WTC11 (cell line): ENCODE measurements at places on chromosomes 16 and 17.

GRCh38 chr16:78915811-78916345, 684.7 kb downstream of the MAF start:
- DNase-seq, result no peak

DNA sequence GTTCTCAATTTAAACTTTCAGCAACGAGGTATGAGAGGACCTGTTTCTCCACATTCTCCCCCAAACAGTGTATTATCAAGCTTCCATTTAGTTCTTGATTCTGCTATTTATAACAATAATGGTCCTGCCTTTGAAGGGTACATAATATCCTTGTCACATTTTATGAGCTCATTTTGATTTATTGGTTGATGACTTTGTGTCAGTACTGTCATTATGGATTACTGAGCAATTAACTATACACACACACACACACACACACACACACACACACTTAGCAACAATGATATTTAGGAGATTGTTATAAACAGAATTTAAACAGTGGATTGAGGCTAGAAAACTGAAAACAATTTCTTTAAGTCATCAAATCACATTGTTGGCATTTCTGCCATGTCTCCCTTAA, 7.0 kb downstream of the TMIGD1 start:
- no peak for DNase-seq

DNA sequence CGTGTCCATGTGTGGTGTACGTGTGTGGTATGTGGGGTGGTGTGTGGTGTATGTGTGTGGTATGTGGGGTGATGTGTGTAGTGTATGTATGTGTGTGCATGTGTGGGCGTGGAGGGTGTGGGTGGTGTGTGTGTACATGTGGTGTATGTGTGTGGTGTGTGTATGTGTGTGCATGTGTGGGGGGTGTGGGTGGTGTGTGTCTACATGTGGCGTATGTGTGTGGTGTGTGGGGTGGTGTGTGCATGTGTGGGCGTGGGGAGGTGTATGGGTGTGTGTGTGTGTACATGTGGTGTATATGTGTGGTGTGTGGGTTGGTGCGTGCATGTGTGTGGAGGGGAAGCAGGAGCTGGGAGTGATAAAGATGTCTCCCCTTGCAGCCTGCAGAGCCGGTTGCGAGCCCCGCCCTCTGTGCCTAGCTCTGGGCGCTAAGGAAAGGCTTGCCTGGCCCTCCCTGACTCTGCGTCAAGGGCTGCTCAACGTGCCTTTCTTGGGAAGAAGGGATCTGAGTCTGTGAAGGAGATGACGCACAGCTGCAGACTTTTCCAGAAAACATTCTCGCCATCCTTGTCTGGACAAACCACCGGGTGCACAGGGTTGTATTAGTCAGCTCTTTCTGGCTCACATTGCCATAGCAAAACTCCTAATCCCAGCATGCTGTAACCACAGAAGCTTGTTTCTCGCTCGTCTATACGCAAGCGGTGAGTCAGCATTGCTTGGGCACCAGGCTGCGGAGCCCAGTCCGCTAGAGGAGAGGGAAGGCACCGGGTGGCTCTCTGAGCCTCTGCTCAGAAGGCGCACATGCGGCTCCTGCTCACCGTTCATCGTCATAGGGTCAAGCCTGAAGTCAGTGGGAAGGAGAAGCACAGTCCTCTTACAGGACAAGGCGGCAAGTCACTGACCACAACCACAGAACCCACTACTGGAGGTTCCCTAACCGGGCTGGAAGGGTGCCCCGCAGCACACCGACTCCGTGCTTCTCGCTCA, 2.0 kb upstream of the CD300H start:
- DNase-seq, result no peak

DNA sequence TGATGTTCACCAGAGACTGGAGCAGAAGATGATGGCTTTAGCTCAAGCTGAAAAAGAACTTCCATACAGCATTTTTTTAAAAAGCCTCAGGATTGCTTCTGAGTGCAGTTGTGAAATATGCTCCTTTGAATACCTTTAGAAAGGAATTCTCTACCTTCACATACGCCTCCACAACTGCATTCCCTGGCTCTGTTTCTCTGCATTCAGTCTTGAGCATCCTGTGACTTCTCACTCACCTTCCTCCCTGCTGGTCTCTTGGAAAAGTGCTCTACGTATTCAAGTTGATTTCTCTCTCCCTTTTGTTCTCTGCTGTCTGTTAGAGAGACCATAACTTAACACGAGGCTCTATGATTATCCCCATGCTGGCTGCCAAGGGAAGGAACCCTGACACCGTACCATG, 34.5 kb downstream of the HS3ST2 start:
- DNase-seq, result no peak

GRCh38 chr16:74896389-74897370, 88.2 kb downstream of the WDR59 start:
- DNase-seq, result no peak
